ENCODE measurements at places on chromosomes 6 and 20. TPM values are rescaled to one million over a fixed set of nuclear protein-coding genes. Genes with fewer than 3 reads are reported as not detected.

DNA sequence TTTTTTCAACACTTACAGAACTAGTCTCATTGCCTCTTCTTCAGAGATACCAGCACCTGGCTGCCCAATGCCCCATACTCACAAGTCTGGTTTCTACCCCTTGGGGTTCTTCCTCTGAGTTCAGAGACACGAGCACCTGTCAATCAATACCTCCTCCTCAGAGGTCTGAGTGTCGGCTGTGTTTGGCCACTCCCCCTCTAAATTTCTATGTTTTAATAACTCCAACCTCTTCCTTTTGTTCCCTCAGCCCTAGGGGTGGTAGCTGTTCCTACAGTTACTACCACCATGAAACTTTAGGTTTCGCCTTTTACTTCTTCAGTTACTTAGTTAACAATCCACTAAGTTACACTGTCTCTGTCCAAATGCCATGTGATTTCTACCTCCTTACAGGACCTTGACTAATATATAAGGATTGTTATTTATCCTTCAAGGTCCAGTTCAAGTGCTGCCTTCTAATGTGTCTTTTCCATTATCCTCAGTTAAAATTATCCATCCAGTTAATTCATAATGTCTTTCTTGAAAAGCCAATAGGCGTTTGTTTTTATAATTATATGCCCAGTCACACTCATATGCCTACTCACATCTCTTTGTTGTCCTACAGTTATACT is 14.6 kb upstream of the PHF20 start:
- no peak for DNase-seq

DNA sequence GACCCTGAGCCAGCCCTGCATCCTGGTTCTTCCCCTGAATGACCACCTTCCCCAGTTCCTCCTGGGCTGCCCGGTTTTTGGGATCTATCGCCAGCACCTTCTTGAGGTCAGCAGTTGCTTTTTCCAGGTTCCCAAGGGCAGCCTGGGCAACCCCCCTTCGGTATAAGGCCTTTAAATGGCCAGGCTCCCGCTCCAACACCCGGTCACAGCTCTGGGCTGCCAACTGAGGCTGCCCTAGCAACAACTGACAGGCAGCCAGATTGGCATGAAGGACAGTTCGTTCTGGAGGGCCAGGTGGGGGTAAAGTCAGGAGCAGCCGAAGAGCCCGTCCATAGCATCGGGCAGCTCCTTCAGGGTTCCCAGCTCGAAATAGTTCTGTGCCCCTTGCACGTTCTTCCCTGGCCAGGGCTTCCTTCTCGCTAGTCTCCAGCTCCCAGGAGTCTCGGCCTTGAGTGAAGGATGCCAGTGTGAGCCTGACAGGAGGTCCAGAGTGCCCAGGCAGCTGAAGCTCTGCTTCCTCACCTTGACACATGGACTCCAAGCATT is 778 bp upstream of the ATF6B start:
- DNase-seq: no peak

- no peak for DNase-seq
Measured at GRCh38 chr20:58778760-58779159, 71.9 kb downstream of the GNAS-AS1 start.

GRCh38 chr6:54587277-54587676 is 259.3 kb upstream of the FAM83B start:
- no peak for DNase-seq

GRCh38 chr6:143620447-143620846 is 57.3 kb upstream of the PHACTR2 start:
- DNase-seq: peak; percentile 14

- no peak for DNase-seq
Measured at GRCh38 chr6:151431337-151431736, 20.6 kb downstream of the RMND1 start.

GRCh38 chr20:17345321-17345720 is 118.5 kb downstream of the PCSK2 start:
- DNase-seq: no peak

- DNase-seq: no peak
Measured at GRCh38 chr6:156797901-156798735, 20.9 kb downstream of the ARID1B start.

DNA sequence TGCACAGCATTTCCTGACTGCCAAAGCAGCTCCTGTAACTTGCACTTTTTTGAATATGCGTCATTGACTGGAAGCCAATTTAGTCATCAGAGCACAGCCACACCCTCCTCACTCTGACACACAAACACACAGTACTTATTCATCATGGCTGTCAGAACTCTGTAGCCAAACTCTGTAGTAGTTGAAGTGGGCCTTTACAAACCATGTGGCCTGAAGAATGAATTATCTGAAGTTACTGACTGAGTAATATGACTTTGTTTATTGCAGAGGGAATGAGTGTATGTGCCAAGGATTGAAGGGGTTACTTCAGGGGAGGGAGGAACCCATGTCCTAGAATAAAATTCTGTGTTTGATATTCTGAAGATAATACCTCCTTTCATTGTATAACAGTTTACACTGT is 102.7 kb downstream of the FIG4 start:
- DNase-seq: peak; percentile 84

- DNase-seq: peak; percentile 48
Measured at GRCh38 chr6:73519926-73520687, 725 bp downstream of the EEF1A1 start.

DNA sequence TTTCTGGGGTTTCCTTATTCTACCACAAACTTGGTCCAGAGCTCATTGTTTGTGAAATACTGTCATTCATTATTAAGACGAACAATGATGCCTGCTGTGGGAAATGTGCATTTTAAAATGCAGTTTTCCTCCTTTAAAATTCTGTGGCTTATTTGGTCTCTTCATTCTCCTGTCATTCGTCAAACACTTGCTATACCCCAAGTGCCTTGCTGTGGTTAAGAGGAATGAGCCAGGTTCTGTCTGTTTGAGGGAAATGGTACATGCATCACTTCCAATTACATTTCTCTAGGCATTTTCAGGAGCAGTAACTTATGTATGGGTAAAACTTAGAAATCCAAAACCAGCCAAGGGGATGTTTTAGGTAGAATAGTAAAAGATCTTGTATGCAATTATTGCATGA is 1087.7 kb downstream of the KIF16B start:
- DNase-seq: no peak

DNA sequence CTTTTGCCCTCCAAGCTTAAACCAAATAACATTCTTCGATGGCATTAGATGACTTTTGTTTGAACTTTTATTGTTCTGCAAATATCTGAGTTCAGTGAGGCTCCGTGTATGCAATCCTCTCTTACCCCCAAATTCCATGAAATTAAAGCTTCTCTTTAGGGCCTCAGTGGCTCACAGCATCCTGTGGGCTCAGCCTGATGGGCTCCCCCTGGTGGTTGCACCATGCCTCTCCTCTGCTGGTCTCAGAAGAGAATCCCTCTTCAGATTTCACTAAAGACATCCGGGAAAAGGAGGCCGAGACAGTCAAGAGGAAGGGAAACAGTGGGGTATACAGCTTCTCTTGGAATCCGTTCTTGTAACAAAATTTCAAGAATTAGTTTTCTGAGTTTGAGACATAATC is 331.6 kb upstream of the NT5E start:
- no peak for DNase-seq

DNA sequence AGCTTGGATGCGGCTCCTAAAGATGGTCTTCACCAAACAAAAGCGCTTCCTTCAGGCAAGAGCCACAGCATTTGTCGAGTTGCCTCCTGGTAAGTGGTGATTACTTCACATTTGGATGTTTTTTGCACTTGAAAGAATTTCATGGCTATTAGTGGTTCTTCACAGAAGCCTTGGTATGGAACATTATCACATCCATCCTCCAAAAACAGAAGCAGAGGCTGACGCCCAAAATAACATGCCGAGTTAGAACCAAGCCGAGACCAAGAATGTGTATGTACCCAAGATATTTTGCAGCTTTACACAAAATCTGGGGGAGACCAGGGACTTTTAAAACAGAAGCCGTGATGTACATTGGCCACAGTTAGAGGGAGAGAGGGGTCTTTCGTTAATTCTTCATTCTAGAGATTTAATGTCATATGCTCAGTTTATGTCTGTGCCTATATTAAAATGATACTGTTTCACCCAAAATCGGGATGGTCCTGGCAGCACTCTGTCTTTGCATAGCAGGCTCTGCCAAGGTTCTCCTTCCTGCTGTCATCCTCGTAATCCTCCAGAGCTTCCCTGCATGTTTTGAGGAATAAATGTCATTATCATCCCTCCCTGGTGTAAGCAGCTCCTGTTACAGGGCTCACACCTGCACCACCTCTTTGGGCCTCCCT is 109.3 kb downstream of the TMEM242 start:
- no peak for DNase-seq

DNA sequence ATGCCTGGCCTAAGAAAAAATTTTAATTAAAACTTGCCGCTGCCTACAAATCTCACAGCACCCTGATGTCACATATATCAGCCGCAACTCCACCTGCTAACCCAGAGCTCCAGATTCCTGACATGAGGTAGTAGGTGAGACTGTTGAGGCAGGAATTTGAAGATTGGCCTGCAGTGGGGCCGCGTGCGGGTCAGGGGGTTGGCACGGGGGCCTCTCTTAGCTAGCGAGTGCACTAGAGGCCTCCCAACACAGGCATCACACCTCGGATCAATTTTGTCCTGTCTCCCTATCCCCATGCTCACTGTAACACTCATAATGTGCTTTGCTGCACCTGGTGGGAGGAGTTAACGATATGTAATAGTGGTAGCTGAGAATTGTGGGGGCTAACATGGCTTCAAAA is 349.8 kb downstream of the CDC5L start:
- DNase-seq: no peak

GRCh38 chr6:3297909-3298308 is 39.2 kb downstream of the PSMG4 start:
- DNase-seq: no peak

- DNase-seq: no peak
Measured at GRCh38 chr6:31352310-31352682, 4.7 kb downstream of the HLA-B start.

GRCh38 chr6:89642956-89643355 is 4.4 kb upstream of the LYRM2 start:
- no peak for DNase-seq

DNA sequence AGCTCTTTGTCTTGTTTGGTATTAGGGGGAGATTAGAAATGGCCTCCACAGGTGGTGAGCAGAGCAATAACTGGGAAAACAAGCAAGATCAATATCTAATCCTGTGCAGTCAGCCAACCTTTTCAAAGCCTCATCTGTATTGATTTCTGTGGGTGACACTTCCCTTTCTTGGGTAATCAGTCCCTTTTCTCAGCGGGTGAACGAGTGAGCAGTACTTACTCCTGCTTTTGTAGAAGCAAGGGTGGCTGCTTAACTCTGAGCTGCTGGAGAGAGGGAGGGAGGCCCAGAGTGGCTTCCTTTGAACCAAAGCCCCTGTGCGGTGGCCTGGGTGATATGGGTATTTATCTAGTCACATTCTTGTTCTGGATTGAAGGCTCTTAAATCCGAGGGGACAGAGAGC is 254.8 kb upstream of the CHD6 start:
- no peak for DNase-seq

- no peak for DNase-seq
Measured at GRCh38 chr20:35135867-35136586, 11.1 kb downstream of the EDEM2 start.

- no peak for DNase-seq
Measured at GRCh38 chr20:48701702-48702101, 126.1 kb downstream of the PREX1 start.

- DNase-seq: peak; percentile 42
Measured at GRCh38 chr6:148203281-148203925, 139.2 kb upstream of the SASH1 start.

- DNase-seq: no peak
Measured at GRCh38 chr6:27873021-27873940, 38.9 kb downstream of the OR2B2 start.

DNA sequence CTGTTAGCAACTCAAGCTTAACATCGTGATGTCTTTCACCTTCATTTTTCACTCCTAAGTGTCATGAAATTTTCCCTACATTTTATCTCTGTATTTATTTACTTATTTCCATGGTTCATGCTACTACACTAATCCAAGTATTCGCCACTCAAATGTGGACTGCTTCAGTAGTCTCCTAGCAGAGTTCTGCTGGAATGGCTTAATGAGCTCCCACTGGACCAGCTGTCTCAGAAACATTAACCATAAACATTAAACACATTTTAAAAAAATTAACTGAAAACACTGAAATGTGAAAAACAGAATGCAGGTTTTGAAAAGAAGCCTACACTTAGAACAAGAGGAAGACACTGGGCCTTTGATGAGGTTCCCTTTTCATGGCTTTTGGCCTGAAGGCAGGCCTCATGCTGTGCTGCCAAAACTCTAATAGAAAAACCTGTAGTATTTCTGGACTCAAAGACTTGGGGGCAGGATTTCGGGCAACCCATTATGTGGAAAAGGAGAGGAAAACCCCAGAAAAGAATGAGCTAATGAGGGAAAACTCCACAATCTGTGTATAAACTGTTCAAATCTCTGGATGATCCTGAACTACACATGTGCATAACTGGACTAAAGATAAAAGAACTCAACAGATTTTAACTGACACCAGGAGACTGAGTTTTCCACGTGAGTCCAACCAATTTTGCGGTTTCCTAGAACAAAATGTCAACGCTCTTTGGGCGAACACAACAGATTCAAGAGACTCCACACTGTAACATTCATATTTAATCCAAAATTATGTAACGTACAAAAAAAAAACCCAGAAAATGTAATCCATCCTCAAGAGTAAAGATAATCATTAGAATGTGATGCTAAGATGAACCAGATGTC is 33.0 kb downstream of the SAMD3 start:
- DNase-seq: no peak

- no peak for DNase-seq
Measured at GRCh38 chr20:48400009-48400408, 427.8 kb downstream of the PREX1 start.

TDRD6 gene
- not detected for total RNA-seq

PLEKHG1 gene
- total RNA-seq: 6.3 TPM

SLC17A9 gene
- total RNA-seq: not detected

GUCA1A gene
- total RNA-seq: not detected

EYS gene
- 0.17 TPM for total RNA-seq

LY86 gene
- not detected for total RNA-seq

NRN1 gene
- 37.3 TPM for total RNA-seq

DZANK1 gene
- total RNA-seq: 0.66 TPM

CFAP206 gene
- total RNA-seq: 0.97 TPM

IL20RA gene
- total RNA-seq: not detected

TMEM200A gene
- 1.2 TPM for total RNA-seq

FBXO5 gene
- 22.1 TPM for total RNA-seq

PCK1 gene
- 0.08 TPM for total RNA-seq

HBS1L gene
- 45.2 TPM for total RNA-seq

CDC5L gene
- 34.7 TPM for total RNA-seq

LTB gene
- not detected for total RNA-seq

FKBP1C gene
- 0.14 TPM for total RNA-seq

PGC gene
- total RNA-seq: not detected

NOL4L gene
- 10.6 TPM for total RNA-seq

PLCG1 gene
- 29.3 TPM for total RNA-seq

CTCFL gene
- not detected for total RNA-seq
